Stimulated activated CD4-positive, alpha-beta T cell treated with anti-CD3 and anti-CD28 coated beads, Interleukin-1b, Interleukin-23, amount 100 ng/mL, for 1 hour (primary cell): ENCODE measurements at places on chromosomes 13 and 19.

DNA sequence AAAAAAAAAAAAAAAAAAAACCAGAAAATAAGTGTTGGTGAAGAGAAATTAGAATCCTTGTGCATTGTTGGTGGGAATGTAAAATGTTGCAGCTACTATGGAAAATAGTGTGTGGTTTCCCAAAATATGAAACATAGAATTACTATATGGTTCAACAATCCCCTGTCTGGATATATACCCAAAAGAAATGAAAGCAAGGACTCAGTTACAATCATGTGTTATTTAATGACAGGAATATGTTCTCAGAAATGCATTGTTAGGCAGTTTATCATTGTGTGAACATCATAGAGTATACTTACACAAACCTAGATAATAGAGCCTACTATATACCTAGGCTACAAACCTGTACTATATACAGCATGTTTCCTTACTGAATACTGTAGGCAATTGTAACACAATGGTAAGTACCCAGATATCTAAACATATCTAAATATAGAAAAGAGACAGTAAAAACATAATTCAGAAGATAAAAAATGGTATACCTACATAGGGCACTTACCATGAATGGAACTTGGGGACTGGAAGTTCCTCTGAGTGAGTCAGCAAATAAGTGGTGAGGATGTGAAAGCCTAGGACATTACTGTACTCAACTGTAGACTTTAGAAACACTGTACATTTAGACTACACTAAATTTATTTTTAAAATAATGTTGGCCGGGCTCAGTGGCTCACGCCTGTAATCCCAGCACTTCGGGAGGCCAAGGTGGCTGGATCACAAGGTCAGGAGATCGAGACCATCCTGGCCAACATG lies 25.7 kb upstream of the SLC7A1 start:
- no peak for DNase-seq

DNA sequence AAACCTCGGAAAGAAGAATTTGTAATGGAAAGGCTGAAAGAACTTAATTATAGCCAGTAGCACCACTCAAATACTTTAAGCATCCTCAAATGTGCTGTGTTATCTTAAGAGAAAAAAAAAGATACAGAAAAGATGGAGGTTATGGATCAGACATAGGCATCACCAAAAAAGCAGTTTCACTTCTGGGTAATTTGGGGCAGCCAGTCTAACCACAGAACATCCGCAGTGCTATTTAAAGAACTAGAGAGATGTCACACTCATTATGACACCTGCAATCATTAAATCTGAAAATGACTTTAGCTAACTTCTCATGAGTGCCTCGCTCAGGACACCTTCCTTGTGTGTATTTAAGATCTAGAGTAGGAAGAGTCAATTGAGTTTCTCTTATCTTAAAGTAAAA lies 211.8 kb downstream of the RBM26 start:
- DNase-seq = no peak

- DNase-seq = no peak
These were observed 194.7 kb downstream of the RBM26 start for GRCh38 chr13:79211377-79211776.

- no peak for DNase-seq
These were observed 15.7 kb downstream of the MRPS12 start for GRCh38 chr19:38946229-38947010.

DNA sequence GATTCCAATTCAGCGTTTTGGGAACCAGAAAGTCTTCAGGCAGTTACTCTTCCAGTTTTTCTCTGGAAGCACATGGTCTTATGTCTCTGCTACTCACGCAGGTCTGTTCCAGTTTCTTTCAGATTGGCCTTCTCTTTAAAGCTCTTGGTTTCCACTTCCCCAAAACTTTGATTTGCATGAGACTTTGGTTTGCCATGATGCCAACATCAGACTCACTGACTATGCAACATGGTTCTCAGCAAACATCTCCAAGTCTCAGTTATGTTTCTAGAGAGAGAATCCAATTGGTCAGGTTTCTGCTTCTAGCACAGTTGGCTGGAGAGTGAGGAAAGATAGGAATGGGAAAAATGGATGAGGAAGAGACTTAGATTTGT lies 3.1 kb downstream of the AKAP11 start:
- DNase-seq = no peak

DNA sequence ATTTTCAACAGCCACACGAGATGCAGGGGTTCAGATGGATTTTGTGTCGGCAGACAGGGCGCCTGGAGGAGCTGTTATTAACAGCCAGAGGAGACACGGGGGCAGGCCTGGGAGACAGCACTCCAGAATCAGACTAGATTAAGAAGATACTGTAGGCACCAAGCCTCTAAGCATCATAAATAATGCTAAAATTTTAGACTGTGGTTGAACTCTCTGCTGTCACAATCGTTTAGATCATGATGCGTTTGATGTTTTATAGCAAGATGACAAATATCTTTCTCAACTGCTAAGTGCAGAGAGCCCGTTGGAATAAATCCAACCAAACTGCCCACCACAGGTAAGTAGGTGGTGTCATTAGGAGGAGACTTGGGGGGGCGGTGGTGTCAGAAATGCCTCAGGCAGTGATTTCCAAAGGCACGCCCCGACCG lies 63.9 kb downstream of the CEBPG start:
- DNase-seq = no peak

DNA sequence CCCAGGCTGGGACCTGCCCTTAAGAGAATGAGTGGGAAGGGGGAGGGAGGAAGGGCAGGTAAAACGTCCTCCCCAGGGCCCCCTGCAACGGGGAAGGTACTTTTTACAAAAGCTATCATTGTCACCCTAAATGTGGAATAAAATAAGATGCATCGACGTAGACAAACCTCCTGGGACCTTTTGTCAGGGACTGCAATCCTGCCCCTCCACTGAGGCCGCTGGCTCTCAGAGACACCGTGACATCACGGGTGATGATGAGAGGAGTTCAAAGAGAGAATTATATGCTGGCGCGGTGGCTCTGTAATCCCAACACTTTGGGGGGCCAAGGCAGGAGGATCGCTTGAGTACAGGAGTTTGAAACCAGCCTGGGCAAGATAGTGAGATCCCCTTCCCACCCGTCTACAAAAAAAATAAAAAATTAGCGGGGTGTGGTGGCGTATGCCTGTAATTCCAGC lies 1.8 kb upstream of the MYBPC2 start:
- DNase-seq = no peak

DNA sequence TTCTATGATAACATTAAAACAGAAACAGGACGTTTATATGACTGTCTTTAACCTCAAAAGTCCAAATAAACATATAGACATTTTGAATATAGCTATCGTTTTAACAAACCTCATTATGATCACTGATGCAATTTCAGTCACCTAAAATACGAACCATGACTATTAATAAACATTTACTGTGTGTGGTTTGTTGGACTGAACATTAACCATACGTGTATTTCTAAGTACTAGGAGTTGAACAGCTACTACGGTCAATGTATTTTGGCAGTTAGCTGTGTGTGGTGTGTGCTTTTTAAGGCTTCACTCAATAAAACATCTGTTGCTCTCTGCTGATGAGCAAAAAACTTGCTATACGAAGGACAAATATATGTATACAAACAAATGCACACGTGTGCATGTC lies 281.4 kb downstream of the ABCC4 start:
- DNase-seq = no peak

- DNase-seq = no peak
These were observed 84.2 kb downstream of the COL4A2 start for GRCh38 chr13:110391273-110391672.

GRCh38 chr13:113272031-113272430 lies 25.0 kb upstream of the LAMP1 start:
- no peak for DNase-seq

DNA sequence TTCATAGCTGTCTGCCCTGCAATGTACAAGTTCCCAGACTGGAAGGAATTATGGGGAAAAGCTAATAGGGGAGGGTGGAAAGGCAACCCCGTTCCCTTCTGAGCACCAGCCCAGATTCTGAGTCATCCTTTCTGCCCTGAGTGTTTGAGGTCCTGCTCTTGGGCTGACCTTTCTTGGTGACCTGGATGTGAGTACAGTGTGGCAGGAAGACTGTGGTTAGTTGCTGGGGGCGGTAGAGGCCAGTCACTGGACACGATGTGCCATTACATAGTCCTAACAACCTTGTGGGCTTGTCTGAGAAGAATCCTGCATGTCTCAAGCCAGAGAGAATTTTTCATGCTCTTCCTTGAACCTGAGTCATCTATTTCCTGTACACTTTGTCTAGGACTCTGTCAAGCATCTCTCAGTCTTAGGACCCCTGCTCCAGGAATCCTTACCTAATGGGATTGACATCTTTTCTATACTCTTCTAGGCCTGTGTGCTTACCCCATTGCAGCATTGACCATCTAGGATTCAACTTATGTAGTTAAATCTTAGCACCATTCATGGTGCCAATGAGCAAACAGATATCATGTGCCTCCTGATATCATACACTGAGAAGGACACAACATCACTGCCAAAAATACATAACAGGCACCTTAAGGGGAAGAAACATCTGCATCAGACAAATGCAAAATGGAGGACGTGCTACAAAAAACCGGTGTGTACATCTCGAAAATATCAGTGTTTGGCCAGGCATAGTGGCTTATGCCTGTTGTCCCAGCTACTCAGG lies 8.1 kb upstream of the ANGPTL4 start:
- no peak for DNase-seq

- no peak for DNase-seq
These were observed 2.3 kb downstream of the PODNL1 start for GRCh38 chr19:13935765-13936510.

DNA sequence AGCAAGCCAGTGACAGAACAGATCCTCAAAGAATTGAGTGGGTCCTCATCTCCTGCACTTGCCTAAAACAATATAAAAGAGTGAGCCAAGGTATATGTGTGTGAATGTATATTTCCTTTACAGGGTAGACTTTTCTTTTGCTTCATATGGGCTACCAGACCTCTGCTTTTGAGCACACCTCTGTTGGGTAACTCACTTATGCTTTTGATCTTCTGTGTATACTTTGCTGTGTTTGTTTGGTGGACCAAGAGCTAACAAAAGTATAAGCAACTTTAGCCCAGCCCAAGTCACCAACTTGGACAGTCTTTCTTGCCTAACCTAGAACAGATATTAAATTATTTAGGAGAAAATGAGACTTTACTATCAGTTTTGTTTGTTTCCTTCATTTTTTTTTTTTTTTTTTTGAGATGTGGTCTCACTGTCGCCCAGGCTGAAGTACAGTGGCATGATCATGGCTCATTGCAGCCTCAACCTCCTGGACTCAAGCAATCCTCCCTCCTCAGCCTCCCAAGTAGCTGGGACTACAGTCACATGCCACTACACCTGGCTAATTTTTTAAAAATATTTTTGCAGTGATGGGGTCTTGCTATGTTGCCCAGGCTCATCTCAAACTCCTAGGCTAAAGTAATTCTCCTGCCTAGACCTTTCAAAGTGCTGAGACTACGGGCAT lies 513.1 kb downstream of the DCT start:
- DNase-seq = no peak

- DNase-seq = no peak
These were observed 4.0 kb downstream of the RAD23A start for GRCh38 chr19:12949363-12950283.

- no peak for DNase-seq
These were observed 12.0 kb downstream of the CERS4 start for GRCh38 chr19:8221161-8221560.

DNA sequence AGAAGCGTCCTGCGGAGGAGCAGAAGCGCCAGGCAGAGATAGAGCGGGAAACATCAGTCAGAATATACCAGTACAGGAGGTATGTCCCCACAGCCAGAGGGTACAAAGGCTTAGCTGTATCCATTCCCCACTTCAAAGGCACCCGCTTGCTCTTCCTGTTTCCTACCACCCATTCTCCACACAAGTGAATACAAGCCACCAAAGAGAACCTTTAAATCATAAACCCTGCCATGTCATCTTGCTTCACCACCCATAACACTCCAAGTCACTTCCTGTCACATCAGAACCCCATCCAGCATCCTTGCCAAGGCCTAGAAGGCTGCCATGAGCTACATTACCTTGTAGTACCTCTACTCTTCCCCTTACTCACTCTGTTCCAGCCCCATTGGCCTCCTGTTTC lies 205.8 kb downstream of the LMO7 start:
- DNase-seq = no peak
